Astrocyte of the spinal cord (primary cell): ENCODE measurements at places on chromosomes 12 and 14.
A peak's percentile ranks its signal among the peaks of the same experiment; 100 is the strongest.

GRCh38 chr12:103392722-103393121, 103.0 kb downstream of the C12orf42 start:
- DNase-seq: no peak

DNA sequence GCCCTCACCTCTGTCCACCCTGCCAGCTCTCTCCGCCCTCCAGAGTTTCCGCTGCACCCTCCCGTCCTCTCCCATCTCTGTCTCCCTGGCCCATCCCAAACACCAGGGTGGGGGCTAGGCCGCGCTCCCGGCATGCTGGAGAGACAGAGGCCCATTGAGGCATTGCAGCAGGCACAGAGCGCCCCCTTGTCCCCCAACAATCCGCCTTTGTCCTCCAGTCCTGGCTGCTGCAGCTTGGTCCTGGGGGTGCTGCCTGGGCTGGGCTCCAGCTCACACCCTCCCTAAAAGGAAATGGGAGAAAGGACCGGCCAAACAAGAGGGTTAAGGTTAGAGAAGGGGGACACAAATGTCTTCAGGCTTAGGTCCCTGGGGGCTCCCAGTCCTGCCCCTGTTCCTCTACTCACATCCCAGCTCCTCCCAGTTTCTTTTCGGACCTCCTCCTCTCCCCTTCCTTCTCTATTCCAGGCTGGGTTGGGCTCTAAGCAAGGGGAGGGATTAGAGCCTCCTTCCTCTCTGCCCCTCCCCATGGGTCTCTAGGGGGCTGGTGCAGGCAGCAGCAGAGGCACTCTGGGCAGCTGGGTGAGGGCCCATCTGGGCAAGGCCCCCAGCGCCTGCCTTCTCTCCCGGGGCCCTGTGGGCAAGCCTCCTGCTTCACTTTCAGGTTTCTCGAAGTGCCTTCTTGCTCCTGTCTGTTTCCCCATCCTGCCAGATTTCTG, at the start of gene CMTM5:
TSS of gene CMTM5 (plus strand) at position 565 of the 716 bp plus-strand sequence. CDS start 206 bp downstream, outside the sequence.
- DNase-seq: no peak

GRCh38 chr12:129966146-129966995, 62.5 kb upstream of the TMEM132D start:
- DNase-seq: no peak

DNA sequence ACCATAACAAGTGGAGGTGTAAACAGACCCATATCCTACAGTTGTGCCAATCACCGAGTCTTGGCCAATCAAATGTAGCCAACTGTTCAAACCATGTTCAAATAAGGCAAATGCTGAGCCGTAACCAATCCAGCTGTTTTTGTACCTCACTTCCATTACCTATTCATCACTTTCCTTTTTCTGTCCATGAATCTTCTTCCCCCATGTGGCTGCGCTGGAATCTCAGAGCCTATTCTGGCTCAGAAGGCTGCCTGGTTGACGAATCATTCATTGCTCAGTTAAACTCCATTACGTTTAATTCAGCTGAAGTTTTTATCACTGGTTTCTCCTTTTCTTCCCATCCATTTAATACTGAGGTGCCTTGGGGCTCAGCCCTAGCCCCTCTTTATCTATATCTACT, 71.1 kb downstream of the TBC1D30 start:
- peak; percentile 51 for DNase-seq

GRCh38 chr12:114425031-114425626, 19.2 kb upstream of the TBX5 start:
- no peak for DNase-seq

DNA sequence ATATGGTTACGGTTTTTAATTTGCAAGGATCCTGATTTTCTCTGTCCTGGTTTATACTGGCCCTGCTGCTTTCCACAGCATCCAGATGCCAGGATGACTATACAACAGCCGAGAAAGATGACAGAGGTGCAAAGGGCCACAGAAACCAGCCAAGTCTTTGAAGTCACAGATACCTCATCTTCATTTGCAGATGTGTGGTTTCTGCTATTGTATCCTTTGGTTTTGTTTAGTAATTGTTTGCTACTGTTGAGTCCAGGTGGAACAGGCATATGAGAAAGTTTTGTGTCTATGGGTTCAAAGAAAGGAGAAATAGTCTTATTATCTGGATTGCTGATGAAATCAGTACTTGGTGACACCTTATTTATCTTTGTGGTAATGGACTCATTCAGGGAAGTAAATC, 17.3 kb upstream of the KLHL42 start:
- DNase-seq: no peak

GRCh38 chr14:89566644-89567415, 149.8 kb upstream of the FOXN3 start:
- no peak for DNase-seq

GRCh38 chr12:60035835-60036234, 440.0 kb downstream of the SLC16A7 start:
- DNase-seq: no peak

DNA sequence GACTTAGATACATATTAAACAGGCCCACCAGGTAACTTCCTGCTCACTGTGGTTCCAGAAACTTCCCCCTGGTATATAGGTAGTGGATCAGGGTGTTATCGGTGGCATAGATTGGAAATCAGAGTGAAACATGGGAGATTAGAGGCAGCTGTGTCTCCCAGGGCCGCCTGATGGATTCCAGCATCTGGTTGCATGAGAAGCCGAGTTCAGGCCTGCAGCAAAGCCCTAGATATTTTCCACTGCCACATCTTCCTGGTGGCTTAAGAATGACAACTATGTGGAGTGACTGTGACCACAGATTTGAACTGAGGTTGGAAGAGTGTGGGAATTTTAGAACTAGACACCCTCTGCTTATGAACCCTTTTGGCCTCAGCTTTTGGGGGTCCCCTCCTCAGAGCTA, 184.8 kb upstream of the NTF3 start:
- DNase-seq: no peak

DNA sequence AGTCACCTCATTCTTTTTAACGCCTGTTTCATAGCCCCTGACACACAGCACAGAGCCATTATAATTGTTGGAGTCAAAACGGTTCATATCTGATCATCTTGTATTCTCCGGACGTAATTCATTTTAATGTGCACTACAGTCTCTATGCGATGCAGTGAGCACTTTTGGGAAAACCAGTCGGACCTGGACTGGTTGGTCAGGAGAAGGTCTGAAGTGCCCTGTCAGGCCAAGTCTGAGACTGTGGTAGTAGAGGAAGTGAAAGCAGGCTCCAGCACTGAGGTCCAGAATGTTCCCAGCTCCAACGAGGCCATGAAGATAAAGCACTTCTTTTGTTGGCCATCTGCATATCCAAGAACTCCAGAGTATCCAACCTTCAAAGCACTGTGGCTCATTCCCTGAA, 117.1 kb upstream of the NCOR2 start:
- DNase-seq: no peak

DNA sequence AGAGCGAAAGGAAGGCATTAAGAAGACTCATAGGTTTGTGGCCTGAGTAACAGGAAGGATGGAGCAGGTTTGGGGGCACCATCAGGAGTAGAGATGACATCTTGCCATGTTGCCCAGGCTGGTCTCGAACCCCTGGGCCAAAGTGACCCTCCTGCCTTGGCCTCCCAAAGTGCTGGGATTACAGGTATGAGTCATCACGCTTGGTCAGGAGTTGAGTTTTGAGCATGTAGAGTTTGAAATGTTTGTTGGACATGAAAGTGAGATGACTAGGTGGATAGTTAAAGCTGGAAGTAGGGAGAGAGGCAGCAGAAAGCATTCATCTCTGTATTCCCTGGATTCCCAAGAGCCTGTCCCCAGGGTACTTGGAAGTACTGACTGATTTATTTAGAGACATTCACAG, 112.6 kb downstream of the ERC1 start:
- DNase-seq: no peak

- DNase-seq: no peak
Observed at GRCh38 chr14:65704850-65705249, 292.3 kb downstream of the FUT8 start.

DNA sequence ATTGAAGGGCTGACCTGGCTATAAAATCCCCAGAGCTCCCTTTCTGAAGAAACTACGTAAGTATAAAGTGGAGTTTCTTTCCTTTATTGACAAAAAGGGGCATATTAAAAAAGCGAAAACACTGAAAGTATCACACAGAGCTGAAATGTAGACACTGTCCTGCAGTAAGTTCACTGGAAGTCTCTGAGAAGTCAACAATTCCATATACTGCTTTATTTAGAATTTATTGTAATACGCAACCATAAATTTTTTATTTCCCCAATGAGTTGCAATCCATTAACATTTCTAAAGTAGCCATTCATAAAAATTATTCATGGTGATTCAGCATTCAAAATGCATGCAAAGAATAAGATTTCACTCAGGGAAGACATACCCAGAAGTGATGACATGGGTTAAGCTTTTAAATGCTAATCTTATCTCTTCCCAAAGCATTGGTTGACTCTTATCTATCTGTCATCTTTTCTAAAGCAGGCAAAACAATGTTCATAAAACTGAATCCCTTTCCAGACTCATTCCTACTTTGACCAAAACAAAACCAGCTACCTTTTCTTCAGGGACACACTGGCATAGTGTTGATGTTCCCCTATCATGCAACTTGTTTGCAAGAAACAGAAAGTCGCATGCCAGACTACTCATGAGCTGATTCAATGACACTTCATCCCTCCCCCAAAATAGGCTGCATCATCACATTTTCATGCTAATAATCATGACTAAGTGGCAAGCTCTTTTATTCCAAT, 17.3 kb downstream of the KITLG start:
- DNase-seq: no peak

GRCh38 chr12:52622349-52622748, 4.0 kb upstream of the KRT73 start:
- no peak for DNase-seq

GRCh38 chr12:78236264-78236663, 405.6 kb downstream of the NAV3 start:
- no peak for DNase-seq

DNA sequence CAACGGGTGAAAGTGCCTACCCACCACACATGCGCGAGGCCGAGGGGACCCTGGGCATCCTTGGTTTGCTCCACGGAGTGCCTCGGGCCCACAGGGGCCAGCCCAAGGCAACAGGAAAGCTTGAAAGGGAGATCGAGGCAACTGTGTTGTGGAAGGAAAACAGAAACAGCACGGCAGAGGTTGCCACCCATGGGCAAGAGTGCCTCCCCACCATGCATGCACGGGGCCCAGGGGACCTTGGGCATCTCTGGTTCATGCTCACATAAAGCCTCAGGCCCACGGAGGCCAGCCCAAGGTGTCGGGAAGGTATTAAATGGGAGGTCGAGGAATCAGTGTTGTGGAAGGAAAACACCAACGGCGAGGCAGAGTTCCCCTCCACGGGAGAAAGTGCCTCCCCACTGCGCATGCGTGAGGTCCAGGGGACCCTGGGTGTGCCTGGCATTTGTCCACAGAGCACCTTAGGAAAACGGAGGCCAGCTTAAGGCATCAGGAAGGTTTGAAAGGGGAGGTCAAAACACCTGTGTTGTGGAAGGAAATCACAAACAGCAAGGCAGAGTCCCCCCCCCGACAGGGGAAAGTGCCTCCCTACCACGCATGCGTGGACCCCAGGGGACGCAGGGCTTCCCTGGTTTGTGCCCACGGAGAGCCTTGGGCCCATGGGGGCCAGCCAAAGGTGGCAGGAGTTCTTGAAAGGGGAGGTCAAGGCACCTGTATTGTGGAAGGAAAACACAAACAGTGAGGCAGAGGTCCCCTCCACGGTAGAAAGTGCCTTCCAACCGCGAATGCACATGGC, 367.3 kb downstream of the ALG10 start:
- no peak for DNase-seq

DNA sequence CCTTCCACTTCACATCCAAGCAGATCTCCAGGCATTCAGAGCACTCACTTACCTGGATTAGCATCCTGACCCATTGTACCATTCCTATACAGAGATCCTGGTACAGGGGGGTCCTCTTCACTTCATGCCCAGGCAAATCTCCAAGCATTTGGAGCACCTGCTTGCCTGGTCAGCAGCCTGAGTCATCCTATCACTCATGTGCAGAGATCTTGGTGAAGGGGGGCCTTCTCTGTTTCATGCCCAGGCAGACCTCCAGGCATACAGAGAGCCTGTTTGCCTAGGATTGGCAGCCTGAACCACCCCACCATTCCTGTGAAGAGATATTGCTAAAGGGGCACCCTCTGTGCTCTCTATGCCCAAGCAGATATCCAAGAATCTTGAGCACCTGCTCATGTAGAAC, 111.1 kb upstream of the CCDC175 start:
- DNase-seq: no peak

DNA sequence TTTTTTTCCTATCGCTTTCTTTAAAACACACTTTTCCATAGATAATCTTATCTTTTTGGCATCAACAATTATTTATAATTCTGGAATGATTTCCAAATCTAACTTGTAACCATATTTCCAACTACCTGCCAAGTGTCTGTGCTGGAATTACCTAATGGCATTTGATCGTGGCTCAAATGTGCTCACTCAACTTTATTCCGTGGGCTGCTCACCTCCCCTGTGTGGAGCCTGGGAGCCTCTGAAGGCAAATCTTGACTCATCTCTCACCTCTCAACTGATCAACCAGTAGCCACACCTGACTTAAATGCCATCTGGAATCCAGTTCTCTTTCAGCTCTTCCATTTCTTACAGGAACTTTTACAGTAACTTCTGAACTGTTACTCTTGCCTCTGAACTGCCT, 608.6 kb downstream of the DIO2 start:
- DNase-seq: no peak

- DNase-seq: peak; percentile 20
Observed at GRCh38 chr14:47539031-47539461, 136.4 kb downstream of the MDGA2 start.

GRCh38 chr12:43273467-43273866, 278.5 kb downstream of the ADAMTS20 start:
- DNase-seq: peak; percentile 26

GRCh38 chr12:8088574-8088973, 6.5 kb downstream of the NECAP1 start:
- DNase-seq: no peak

DNA sequence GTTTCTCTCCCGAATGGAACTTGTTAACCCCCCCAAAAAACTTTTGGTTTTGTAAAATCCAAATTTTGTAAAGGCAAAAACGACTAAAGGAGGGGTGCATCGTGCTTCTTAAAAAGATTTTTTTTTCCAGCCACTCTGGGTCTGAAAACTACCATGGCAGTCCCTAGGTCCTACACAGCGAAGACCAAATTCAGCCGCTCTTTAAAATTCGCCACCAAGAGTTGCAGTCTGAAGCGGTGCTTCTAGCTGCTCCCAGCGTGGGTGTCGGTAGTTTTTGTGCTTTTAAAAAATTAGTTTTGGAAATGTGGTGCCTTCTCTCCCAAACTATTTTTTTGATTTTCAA, 873 bp upstream of the GSC start:
- no peak for DNase-seq

DNA sequence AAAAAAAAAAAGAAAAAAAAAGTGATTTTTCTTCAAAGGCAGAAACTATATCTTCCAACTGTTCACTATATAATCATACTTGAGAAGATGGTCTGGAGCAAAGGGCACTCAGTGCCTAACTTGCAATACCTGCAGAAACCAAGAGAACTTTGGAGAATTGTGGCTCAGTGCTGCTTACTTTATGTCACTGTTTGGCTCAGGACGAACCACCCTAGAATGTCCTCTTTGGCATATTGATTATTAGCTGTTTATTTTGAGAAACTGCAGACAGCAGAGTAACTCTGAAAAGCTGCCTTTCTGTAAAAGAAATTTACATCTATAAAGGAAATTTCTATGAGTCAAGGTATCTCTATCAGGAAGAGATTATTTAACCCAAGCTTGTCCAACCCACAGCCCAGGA, 100.2 kb downstream of the BBS10 start:
- DNase-seq: no peak

GRCh38 chr12:107196681-107197080, 103.3 kb upstream of the CRY1 start:
- DNase-seq: peak; percentile 56

GRCh38 chr12:26122681-26123481, 2.0 kb downstream of the BHLHE41 start:
- DNase-seq: peak; percentile 83
